ENCODE measurements at places on chromosomes 7 and 10.
A peak's percentile ranks its signal among the peaks of the same experiment; 100 is the strongest.

DNA sequence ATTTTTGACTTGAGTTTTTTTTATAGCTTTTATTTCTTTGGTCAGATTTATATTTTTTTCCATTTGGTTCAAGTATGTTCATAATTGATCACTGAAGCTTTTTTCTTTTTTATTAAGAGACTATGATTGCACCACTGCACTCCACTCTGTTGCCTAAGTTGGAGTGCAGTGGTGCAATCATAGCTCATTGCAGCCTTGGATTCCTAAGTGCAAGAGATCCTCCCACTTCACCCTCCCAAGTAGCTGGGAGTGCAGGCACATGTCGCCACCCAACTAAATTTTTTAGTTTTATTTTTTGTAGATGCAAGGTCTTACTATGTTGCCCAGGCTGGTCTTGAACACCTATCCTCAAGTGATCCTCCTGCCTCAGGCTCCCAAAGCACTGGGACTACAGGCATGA lies 97.7 kb upstream of the KIF5B start:
- DNase-seq: no peak

GRCh38 chr7:158414002-158414401 lies 173.6 kb downstream of the PTPRN2 start:
- no peak for DNase-seq

GRCh38 chr7:107995184-107996071 lies 7.5 kb downstream of the LAMB1 start:
- peak; percentile 61 for DNase-seq

GRCh38 chr7:29353810-29354209 lies 159.2 kb downstream of the CHN2 start:
- no peak for DNase-seq

GRCh38 chr7:98568891-98569290 lies 48.2 kb upstream of the NPTX2 start:
- no peak for DNase-seq

GRCh38 chr10:77371421-77371820 lies 266.2 kb downstream of the KCNMA1 start:
- DNase-seq: no peak

DNA sequence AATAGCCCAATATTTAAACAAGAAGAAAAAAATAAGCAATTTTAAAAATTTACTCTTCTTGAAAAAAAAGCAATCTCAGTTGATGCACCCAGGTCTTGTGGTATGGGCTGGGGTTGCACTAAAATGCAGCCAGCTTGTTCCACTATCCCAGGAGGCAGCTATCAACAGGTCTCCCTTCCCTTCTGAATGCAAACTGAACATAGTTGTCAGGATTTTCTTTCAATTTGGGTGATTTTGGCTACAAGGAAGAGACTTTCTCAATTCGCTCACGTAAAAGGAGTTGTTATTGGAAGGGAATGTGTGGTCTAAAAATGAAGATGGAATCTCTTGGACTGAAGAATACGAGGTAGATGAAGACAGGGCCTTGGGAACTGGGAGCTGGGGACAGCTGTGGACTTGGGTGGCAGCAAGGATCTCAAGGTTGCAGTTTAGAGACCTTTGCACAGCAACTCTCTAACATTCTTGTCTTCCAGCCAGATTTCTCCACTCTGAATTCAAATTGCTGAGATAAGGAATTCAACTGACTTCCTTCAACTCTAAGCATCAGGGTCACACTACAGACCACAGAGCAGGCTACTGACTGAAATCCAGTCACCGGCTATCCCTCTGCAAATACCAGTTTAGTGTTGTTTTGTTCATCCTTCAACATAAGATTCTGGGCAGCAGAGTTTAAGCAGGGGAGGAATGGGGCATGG lies 3.1 kb upstream of the TMEM26 start:
- no peak for DNase-seq

DNA sequence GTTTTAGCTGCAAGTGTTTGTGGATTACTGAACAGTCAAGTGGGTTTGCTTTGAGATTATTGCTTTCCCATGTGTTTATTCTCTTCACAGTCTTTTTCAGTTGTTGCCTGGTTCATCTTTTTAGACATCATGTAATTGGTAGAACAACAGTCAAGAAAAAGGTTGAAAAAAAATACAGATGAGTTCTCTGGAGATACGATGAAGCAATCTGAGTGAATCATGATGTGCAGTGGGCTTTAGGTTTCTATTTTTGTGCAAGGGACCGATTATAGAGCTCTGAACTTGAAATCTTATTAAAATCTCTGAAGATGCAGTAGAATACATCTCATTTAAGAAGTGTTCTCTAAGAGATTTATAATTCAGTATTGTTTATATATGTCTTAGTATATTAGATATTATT lies 145.7 kb downstream of the SDK1 start:
- DNase-seq: no peak

Data from WTC11 (cell line).